ENCODE measurements at places on chromosomes 6 and 20.

GRCh38 chr6:127990074-127990473 lies 89.2 kb upstream of the THEMIS start:
- no peak for DNase-seq

GRCh38 chr20:46276531-46276930 lies 31.8 kb downstream of the CDH22 start:
- DNase-seq = no peak

- no peak for DNase-seq
These were observed 3.9 kb downstream of the ROMO1 start for GRCh38 chr20:35702824-35703695.

- no peak for DNase-seq
These were observed 36.9 kb upstream of the EPB41L1 start for GRCh38 chr20:36117638-36118037.

GRCh38 chr6:111569951-111570350 lies 35.7 kb downstream of the TRAF3IP2 start:
- no peak for DNase-seq

DNA sequence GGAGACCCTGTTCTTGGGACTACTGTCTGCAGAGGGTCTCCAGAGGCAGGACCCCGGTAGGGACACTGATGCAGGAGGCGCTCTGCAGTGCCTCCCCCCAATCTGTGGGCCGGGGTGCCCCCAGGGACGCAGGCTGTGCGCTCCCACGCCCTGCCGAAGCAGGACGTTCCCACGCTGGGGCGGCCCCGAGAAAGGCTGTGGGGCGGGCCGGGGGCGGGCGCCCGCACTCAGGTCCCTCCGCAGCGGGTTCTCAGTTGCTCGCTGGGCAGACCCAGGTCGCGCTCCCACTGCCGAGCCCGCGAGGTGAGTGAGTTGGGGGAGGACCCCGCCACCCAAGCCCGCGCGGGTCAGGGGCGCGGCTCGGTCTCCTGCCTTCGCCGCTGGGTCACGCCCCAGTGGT lies at the start of gene COX4I2:
TSS of gene COX4I2 (plus strand) at position 253 of the 400 bp plus-strand sequence. CDS start 1,106 bp downstream, outside the sequence.
- no peak for DNase-seq

GRCh38 chr6:129469070-129469662 lies 240.8 kb downstream of the ARHGAP18 start:
- no peak for DNase-seq

- DNase-seq = peak; percentile 10
These were observed 1.1 kb upstream of the DCBLD1 start for GRCh38 chr6:117481278-117481925.

GRCh38 chr6:50289366-50289765 lies 239.6 kb upstream of the DEFB112 start:
- DNase-seq = no peak

GRCh38 chr6:109242925-109243324 lies 139.3 kb downstream of the CD164 start:
- DNase-seq = no peak

- no peak for DNase-seq
These were observed 174.3 kb downstream of the CDKAL1 start for GRCh38 chr6:20708367-20709124.

DNA sequence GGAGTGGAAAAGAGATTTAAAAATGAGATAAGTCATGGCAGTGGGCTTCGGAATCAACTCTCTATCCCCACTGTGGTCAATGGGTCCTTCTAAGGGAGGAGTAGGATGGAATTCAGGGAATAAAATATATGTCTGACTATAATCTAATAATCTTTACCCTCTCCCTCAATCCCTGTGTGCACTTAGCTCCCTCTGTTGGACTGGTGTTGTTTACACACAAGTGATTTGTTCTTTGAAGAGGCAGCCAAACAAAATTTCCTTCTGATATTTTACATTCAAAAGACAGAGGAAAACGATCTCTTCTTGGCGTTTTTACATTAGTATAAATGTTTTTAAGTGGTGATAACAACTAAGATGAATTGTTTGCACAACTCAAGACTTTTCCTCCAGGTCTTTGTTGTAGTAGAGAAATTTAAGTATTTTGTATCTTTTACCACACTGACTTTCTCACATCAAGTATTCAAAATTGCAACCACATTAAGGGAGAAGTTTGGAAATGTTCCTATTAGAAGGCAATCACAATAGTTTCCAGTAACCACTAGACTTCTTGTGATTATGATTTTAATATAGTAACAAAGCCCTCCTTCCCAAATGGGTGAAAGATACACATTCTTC lies 317.8 kb downstream of the CENPW start:
- DNase-seq = no peak

DNA sequence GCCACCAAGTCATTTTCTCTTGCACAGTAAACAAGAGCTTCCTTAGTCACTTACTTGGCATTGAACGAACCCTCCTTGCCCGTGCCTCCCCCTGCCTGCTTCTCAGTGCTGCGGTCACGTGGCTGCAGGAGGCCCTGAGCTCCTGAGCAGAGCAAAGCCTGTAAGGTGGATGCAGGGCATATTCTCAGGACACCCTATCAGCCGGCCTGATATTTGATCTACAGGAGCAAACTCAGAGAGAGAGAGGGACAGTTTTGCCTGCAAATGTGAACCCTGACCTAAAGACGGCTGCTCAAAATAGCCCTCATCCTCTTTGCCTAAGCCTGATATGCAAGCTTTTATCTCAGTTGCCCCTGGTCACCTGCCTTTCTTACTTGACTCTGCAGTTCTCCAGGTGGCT lies 93.0 kb upstream of the POPDC3 start:
- no peak for DNase-seq

DNA sequence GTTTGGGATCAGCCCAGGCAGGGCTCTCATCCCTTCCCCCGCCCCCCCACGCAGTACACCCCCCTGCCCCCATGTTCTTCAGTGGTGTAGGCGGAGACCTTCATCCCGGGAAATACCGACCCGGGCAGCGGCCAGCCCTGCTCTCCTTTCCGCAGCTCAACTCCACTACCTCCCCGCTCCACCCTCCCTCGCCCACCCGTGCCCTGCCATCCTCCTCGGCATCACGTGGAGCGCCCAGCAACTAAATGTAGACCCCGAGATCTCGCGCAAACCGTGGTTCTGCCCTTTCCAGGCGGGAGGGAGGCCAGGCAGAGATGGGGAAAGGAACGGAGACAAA lies 1932.2 kb upstream of the DEFB115 start:
- no peak for DNase-seq

DNA sequence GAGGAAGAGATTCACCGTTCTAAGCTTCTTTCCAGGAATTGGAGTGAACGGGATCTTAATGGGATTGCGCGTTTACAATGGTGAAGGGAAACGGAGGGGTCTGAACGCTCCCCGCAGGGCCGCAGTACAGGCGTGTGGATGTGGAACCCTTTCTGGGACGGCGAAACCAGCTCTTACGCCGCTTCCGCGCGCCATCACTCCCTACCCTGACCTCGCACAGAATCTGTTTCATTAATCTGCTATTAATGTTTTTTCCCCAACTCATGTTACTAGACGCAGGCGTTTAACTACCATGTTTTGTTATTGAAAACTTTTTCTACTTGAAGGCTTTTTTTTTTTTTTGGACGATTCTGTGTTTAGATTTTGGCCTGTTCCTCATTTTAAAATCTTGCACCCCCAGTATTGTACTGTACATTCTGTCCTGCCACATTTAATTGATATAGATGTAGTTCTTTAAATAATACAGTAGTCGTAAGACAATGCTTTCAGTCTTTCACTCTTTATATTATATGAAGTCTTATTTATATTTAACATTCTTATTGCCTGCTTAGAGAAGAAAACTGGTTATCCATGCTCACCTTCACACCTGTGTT lies 696 bp upstream of the SUPT3H start:
- DNase-seq = peak; percentile 65

- no peak for DNase-seq
These were observed 514.1 kb upstream of the NRSN1 start for GRCh38 chr6:23611776-23612381.

- DNase-seq = no peak
These were observed 91.8 kb upstream of the TNFAIP3 start for GRCh38 chr6:137775227-137775626.

DNA sequence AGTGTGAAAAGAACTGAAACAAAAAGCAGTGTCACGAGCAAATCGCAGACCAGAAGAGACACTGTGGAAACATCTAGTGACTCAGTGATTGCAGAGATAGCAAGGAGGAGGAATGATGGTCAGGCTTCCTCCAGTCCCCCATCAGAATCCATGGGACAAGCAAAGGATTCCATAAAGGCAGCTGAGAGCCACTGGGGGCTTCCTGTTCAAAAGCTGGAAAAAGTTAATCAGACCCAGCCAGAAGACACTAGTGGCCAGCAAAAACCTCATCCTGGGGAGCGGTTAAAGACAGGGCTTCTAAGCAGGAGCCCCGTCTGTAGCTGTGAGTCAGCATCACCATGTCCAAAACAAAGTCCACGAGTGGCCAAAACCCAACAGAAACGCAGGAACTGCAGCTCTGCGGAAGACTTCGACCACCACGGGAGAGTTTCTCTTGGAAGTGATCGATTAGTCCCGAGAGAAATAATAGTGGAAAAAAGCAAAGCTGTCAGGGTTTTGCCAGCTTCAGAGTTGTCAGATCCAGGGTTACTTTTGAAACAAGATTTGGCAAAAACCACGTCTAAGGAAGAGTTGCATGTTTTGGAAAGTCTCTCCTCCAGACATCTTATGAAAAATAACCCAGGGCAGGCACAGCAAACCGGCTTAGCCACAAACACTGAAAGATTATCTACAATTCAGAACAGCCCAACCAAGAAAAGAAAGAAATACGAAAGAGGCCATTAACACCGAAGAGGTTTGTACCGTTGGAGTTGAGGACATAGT lies 51.0 kb downstream of the JAG1 start:
- no peak for DNase-seq

DNA sequence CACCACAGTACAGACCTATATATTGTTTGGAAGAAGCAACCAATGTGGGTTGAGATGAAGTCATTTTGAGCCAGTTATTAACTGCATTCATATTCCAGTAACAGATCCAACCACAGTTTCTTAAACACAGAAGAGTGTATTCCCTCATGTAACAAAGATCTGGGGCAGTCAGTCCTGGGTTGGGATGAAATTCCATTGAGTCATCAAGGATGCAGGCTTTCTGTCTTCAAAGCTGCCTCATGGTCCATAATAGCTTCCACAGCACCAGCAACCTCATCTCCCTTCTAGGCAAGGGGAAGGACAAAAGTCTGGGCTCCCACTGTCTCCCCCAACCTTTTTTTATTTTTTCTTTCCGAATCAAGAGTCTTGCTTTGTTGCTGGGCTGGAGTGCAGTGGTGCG lies 2.9 kb upstream of the SOD2 start:
- DNase-seq = no peak

GRCh38 chr6:41878961-41879405 lies 16.2 kb downstream of the USP49 start:
- no peak for DNase-seq

GRCh38 chr6:19873031-19873430 lies 35.9 kb downstream of the ID4 start:
- DNase-seq = no peak

DNA sequence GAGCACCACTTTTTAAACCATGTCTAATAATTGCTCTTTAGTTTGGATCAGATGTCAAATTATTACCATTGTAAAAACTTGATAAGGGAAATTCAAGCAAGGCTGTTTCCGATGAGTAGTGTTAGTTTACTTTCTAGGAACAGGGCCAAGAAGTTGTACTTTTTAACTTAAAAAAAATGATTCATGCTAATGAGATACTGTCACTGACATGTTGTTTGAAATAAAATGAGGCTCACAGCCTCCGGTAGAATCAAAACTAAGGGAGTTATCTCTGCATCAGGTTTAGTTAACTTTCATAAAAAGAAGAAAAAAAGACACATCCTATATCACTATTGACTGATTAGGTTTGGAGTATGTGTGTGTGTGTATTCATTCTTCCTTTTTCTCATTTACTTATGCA lies 55.2 kb upstream of the SUPT3H start:
- DNase-seq = no peak

DNA sequence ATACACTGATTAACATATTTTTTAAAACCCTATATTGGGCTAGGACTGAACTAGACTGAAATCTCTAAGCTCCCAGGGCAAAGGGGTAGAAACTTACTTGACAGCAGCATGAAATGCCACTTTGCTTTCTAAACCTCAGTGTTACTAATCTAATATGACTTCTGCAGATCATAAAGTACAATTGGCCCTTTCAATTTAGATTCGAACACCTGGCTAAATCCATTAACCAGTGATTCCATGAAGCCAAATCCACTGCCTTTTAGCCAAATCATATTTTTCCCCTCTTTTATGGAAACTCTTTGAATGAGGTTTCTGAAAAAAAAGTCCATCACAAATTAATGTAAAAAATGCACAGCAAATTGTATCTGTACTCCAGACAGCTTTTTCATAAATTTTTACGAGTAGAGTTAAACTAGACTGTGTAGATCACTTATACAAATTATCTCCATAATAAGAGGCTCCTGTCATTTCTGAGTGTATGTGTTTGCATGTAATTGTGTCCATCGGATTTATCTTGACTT lies 25.7 kb downstream of the EPHA7 start:
- DNase-seq = no peak

All from NCI-H1930 (cell line).